ENCODE measurements at places on chromosomes 7 and 10. TPM values are rescaled to one million over a fixed set of nuclear protein-coding genes. Genes with fewer than 3 reads are reported as not detected.

Gene SYT15
- total RNA-seq, result not detected

- no peak for DNase-seq
Observed at GRCh38 chr7:70237831-70238575, 639.7 kb downstream of the AUTS2 start.

DNA sequence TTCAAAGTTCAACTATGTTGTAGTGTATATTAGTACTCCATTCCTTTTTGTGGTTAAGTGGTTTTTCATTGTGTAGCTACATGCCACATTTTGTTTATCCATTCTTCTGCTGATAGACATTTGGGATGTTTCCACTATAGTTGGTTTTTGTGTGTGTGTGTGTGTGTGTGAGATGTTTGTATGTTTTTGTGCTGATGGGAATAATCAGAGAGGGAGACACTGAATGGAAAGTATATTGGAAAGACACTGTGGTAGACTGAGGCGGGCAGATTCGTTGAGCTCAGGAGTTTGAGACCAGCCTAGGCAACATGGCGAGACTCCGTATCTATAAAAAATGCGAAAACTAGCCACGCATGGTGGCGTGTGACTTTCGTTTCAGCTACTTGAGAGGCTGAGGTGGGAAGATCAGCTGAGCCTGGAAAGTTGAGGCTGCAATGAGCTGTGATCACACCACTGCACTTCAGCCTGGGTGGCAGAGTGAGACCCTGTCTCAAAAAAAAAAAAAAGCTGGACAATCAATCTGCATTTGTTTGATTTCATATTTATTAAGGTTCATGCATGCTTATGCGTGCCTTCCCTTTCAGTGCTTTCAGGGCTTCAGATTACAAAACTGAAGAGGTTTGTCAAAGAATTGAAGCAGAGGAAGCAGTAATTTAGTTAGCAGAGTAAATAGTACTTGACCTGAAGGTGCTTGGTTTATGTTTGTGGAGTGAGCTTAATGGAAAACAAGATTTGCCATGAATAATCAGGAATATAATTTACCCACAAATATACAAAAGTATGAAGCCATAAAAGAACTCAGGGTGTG lies 14.7 kb downstream of the SEC24C start:
- no peak for DNase-seq

DNA sequence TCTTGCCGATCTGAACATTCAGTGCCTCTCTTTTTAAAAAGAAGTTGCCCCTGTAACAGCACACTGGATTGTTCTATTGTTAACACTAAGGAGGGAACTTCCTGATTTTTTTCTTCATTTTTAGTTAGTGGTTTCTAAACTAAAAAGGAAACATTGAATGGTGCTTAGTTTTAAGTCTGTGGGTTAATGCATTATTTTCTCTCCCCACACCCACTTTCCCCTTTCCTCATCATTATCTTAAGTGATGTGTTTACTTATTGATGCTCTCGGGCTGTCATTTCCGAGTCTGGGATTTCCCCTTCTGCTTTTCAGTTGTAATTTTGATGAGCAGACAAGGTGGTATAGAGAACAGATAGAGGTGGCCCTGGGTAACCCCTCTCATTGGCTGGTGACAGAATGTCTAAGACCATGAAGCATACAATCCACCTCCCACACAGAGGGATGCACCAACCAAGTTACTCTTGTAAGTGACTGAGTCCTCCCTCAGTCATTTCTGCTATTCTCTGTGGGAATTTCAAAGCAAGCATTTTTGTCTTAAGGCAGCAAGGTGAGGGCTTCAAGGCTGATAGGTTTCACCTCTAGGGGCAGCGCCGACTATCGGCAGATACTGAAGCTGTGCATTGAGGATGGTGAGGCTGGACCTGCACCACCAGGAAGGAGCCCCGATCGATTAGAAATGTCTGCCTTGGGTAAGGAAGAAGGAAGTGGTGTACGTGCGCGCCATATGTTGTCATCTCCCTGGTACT lies 49.5 kb downstream of the CHN2 start:
- DNase-seq, result peak; percentile 29

DNA sequence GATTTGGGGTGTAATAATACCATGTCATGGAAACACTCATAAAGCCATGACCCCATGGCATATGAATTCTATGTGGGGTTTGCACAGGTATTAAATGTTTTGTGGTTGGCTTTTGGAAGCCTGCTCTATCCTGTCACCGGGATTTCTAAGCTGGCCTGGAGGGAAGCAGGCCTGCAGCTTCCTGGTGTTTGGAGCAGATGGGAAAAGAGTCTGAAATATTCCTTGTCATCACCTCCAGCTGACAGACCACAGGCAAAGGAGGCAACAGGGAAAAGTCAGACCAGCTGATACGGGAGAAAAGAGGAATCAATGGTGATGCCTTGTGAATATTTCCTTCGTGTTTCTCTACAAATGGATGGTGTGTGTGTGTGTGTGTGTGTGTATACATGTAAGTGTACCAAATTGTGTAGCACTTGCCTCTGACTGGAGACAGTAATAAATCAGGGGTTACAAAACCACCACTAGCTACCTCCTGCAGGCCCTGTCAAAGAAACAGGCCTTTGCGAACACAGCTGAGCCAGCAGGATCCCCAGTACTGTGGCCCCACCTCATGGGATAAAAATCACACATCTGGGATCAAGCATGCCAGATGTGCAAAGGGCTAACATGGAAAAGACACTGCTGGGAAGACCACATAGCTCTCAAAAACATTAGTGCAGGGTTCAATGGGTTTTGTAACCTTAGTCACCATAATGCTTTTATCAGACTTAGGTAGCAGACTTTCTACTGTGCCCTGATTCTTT lies 120.8 kb upstream of the HPS1 start:
- no peak for DNase-seq

DNA sequence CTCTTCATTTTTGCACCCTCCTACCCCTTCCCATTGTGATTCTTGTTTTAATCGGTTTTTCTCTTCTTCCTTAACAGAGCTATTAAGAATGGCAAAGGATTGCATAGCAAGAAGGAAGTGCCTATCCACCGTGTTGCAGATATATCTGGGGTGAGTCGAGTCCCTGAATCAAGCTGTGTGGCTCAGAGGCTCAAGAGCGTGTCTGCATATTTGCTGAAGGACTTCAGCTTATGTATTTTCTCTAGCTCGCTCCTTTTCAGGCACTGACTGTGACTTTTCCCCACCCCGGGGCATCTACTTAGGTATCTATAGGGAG lies 126.6 kb downstream of the LRRC4 start:
- DNase-seq, result no peak

GRCh38 chr7:128830231-128831177 lies at the start of gene FLNC:
TSS of gene FLNC (plus strand) at chr7:128830406. CDS start at chr7:128830638, 232 bp downstream.
- DNase-seq, result no peak

DNA sequence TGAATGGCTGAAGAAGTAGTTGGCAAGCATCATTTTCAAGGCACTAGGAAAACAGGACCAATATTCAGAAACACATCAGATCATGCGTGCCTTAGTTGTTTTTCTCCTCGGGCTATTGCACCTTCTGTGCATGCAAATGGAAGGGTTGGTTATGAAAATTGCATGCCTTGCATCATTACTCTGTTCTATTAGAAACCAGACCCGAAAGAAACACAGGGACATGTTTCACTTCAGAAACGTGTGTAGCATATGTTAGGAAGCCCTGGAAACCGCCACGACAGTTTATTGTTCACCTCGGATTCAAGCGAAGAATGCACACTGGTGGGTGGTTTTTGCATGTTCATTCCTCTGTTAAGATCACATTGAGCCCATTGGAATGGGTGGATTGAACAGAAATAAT lies 214.7 kb downstream of the FRMD4A start:
- no peak for DNase-seq

DNA sequence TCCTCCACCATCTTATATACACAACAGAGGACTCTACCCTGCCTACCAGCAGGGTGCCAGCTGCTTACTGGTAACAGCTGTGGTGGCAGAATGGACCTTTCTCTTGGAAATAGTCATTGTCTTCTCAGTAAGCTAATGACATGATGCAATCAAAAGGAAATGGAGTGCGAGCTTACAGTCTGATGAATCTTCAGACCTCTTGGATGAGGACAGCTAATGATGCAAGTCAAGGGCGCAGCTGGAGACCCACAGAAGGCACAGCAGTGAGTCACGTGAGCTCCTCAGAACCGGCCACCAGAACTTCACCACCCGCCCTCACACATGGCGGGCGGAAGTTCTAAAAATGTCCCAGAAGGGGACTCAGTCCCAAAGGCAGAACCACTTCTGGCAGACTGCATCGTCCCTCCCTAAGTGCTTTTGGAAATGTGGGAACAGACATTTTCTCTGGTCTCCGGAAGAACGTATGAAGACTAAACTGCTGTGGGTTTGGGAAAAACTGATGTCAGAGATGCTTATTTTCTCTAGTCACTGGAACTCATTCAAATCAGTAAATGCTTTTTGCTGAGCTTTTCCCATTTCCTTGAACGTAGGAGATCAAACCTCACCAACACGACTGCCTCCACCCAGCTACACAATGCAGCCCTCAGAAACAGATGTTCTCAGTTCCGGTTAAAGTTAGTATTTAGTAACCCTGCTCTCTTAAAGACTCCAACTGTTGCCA lies 96.4 kb downstream of the FAS start:
- DNase-seq, result no peak

DNA sequence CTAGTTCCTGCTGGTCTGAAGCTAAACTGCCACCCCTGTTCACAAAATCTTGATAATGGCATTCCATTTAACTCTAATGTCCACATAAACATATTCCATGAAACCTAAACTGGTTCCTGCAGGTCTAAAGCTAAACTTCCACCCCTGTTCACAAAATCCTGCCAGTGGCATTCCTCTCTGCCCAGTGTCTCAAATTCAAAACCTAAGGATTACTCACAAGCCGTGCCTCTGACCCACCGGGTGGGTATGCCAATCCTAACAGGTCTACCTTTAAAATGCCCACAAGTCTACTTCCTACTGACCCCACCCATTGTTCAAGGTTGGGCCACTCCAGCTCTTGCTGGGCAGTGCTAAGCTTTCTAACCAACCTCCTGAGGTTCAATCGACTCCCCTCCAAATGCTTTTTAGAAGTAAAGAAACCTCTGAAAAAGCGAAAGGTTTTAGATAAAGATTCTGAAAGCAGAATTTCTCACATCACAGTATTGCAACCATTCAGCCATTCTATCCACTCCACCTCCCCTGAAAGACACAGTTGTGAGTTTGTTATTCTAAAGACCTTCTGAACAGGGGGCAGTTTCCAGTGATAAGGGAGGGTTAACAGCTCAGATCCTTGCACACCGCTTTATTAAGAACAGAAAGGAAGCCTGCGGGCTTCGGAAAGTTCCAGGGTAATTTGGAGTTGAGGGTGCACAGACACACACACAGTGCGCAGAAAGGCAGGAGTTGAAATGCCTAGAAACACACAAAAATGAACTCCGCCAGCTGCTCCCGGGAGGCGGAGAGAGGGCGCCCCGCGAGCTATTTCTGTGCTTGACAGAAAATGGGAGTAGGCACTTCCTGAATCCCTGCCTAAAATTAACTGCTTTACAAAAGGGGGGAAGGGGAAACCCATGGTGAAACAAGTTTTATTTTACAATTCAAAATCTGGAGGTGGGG lies 87.7 kb downstream of the TNS3 start:
- no peak for DNase-seq

DNA sequence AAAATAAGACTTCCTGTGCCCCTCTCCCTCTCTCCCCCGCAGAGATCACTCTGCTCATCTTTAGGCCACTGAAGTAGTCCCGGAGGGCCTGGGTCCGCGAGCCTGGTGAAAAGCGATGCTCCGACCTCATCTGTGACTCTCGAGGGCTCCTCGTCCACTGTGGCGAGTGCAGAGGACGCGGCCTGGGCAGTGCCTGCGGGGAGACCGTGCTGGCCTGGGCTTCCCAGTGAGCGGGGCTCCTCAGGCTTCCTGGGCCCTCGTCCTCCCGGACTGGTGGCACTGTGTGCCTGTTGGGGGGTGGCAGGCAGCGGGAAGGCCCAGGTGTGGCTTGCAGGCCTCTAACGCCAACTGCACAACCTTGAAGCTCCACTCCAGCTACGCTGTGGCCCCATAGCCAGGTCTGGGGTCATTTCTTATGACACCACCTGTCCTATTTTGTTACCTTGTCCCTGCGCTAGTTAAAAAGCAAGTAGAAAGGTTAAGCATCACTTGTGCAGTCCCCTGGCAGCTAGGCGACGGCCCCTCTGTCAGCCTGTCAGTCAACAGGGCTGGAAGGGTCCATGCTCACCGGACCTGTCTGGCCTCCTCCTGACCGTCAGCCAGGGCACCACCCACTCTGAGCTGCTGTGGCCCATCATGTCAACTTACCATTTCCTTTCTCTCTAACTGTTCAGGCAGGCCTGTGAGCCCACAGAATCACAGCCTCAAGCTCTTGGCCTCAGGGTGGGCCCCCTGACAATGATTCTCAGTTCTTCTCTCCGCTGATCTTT lies 20.5 kb downstream of the MNX1 start:
- no peak for DNase-seq

GRCh38 chr10:83871187-83872081 lies 267.9 kb upstream of the GHITM start:
- DNase-seq, result peak; percentile 82

DNA sequence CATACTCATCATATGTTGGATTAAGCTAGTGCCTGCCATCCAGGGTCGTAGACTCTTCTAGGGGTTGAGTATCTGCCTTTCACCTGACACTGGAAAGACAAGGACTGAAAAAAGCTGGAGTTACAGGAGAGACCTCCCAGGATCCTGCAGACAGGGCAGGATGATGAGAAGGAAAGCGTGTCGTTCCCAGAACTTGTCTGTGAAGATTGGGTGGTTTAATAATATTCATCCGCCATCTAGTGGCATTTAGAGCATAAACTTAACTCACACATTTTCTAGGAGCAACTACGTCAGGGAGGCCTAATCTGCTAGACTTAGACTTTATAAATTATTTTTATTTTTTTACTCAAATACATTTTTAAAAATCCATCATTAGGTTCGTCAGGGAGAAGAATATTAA lies 59.6 kb downstream of the ADRB1 start:
- DNase-seq, result peak; percentile 75

DNA sequence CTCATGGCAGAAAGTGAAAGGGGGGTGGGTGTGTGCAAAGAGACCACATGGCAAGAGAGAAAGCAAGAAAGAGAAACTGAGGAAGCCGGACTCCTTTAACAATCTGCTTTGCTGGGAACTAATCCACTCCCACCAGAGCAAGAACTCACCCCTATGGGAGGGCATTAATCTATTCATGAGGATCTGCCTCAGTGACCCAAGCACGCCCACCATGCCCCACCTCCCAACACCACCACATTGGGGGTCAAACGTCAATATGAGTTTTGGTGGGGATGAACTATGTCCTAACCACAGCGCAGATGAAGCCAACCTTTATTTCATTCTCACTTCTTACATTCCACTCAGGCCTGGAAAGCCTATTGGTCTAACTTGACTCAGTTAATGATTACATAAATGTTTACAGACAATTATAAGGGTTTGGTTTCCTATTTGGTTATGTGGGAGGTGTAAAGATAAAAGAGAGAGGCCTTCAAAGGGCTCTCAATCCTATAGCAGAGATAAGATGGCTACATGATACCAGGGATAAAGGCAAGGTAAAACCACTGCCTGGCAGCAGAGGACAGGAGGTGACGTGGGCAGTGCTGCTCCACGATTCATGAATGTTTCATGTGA lies 601.8 kb downstream of the PARD3 start:
- peak; percentile 61 for DNase-seq

DNA sequence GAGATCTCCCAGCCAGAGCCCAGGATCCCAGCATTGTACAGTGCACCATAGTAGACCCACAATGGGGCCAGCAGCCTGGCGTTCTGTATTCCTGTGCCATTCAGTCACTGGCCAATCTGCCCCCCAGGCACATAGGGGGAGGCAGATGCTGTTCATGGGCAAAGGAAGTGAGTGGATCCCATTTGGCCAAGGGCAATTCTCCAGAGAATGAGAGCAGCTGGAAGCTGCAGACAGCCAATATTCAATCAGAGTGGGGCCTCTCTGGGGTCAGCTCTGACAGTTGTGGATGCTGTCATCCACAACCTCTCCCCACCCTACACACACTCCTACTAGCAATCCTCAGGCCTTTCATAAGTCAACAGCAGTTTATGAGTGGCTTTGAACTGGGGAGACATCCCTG lies 17.5 kb downstream of the STEAP1B start:
- no peak for DNase-seq
